ENCODE measurements at places on chromosomes 1 and 21.
A peak's percentile ranks its signal among the peaks of the same experiment; 100 is the strongest.

- no peak for DNase-seq
Observed at GRCh38 chr1:188489336-188490112, 1660.8 kb downstream of the PLA2G4A start.

- DNase-seq, result peak; percentile 65
Observed at GRCh38 chr1:62439652-62440371, 3.0 kb downstream of the USP1 start.

- DNase-seq, result no peak
Observed at GRCh38 chr1:240635466-240636256, 23.7 kb upstream of the GREM2 start.

DNA sequence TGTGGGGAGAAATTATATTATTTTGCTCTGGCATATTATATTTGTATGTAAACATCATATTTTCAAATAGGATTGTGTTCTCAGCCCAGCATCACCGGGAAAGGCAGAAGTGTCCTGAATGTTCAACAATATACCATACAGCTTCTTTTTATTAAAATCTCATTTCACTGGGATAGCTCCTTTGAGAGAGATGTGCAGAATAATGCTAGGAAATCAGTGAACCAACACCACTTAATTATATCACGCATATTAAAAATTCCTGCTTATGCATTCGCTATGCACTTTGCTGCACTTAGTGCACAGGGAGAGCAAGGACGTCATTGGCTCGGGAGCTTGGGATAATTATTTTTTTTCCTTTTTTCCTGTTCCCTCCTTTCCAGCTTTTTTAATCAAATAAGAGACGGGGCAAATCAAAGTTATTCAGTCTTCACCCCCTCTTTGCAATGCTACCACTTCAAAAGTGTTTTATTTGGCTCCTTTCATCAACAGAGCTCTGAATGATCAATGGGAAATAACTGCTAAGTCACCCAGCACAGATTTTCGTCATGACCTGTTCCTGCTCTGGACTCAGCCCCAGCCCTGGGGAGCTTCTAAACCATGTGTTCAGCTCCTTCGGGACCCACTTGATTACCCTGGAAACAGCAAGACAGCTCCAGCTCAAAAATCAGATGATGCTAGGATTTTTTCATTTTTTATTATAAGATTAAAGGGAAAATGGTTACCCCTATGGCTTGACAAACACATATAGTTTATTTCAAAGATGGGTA, 165.5 kb upstream of the DUSP10 start:
- DNase-seq, result no peak

GRCh38 chr21:45972353-45972715, 9.2 kb upstream of the COL6A1 start:
- DNase-seq, result no peak

GRCh38 chr1:165695031-165695430, 3.3 kb downstream of the ALDH9A1 start:
- DNase-seq, result no peak

GRCh38 chr1:203328714-203329122, 22.2 kb downstream of the FMOD start:
- no peak for DNase-seq

DNA sequence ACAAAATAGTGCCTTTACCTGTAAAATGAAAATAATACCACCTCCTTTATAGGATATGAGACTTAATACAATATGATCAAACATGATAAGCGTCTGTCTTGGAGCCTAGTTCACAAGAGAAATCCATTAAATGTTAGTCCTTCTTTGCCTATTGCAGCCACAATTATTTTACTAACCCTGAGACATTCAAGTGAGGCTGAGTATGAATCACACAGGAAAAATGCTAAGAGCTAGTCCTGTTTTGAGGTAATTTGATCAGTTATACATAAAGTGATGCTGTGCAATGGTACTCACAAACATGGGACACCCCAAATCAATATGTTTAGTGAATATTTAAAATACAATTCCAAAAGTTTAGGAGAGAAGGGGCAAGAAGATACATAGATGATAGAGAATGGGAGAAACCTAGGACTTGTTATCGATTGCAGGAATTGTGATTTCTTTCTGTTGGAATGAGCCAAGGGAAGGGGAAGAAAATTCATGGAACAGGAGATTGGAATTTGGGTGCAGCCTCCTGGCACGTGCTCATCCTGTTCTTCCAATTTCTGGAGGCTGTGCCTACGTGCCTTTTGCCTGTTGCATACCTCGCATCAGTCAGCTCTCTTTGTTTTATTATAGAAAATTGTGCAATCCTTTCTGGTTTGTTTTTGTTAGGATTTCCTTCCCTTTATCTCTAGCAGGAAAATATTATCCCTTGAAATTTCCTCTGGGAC, 39.9 kb upstream of the BACH1 start:
- no peak for DNase-seq

DNA sequence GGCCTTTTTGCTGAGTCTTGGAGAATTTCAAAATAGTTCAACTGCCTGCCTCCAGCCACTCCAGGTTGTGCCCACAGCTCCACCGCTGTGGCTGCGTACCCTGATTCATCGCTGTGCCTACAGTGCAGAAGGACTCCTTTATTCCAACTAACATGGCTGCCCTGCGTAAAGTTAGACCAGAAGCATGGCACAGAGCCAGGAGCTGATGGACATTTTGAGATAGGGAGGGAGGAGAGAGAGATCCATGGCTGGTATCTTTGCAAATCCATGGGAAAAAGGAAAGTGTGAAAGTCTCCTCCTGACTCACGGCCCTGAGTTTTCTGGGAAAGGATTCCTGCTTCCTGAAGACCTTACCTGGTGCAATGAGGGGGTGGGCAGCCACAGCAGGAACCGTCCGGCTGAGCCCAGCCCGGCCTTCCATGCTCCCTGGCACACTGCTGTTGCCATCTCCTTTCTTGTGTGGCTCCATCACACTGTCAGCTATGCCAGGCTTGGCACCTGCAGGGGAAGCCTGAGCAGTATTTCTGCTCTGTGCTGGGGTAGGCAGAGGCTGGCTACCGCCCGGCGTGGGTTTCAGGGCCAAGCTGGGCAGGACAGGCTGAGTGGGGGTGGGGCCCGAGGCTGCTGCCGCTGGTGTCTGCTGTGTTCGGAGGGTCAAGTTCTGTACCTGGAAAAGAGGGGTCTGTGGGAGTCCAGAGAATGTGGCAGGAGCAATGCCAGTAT, 46.0 kb upstream of the A3GALT2 start:
- DNase-seq, result no peak

- no peak for DNase-seq
Observed at GRCh38 chr1:153794624-153795329, 19.6 kb downstream of the SLC27A3 start.

DNA sequence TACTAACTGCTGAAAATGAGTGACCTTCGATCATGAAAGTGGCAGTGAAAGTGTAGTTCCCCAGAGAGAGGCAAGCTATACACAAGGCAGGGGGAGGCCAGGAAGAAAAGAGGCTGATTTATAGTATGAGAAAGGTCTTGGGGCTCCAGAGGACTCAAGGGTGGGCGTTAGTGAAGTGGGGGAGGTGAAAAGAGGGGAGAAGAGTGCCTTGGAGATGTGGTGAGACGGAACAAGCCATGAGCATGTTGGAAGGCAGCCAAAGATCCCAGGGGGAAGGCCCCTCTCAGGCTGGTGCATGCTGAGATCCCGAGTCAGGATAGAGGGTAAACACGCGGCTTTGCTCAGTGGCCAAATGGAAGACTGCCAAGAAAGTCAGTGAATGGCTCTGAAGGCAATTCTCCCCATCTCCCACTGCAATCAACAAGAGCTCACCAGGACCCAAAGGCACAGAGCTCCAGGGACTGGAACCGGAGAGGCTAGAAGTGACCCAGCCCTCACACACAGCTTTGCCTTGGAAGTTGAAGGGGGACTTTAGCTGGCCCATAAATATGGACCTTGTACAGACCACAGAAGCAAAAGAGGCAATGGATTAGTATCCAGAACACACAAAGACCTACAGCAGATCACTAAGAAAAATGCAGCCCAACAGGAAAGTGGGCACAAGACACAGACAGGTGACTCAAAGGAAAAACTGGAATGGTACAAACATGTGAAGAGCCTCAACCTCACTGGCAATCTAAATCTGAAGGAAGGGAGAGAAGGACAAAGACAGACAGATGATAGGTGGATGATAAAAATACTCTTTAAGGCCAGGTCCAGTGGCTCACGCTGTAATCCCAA, 49.6 kb downstream of the HSF2BP start:
- DNase-seq, result no peak

GRCh38 chr1:154306151-154306550, 14.7 kb upstream of the AQP10 start:
- DNase-seq, result no peak

GRCh38 chr21:46545363-46545762, 59.5 kb downstream of the S100B start:
- DNase-seq, result no peak

- peak; percentile 14 for DNase-seq
Observed at GRCh38 chr1:21290546-21290944, 282 bp upstream of the ECE1 start.

GRCh38 chr1:47533793-47534328, 96.0 kb downstream of the FOXD2 start:
- DNase-seq, result no peak

DNA sequence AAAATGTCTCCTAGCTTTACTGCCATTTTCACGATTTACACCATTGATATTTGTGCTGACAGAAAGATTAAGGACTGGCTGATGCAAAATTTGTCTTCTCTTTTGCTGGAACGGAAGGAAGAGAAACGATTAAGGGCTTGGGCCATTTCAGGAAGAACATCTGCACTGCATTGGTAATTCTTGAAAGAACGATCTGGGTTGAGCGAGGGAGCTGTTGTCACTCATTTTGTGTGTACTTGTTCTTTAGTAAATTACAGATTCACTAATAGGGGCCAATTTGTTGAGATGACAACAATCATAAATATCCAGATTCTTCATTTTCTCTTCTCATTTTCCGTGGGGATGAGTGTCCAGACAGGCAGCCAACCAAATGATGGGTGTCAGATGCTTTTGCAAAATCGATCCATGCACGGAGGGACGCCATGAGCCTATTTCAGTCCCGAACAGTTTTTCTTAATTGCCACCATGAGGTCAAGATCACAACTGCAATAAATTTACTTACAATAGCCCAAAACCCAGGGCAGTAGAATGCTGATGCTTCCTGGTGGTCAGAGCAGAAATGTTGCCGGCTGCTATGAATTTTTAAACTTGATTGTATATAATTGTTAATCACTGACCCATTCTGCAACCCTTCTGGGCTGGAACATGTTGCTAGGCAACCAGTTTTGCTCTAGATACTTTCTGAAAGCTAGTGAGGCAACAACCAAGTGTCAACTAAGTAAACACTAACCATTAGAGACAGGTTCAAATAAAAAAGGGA, 132.4 kb upstream of the TIAM1 start:
- DNase-seq, result no peak

- no peak for DNase-seq
Observed at GRCh38 chr1:81511281-81511680, 289.5 kb upstream of the ADGRL2 start.

DNA sequence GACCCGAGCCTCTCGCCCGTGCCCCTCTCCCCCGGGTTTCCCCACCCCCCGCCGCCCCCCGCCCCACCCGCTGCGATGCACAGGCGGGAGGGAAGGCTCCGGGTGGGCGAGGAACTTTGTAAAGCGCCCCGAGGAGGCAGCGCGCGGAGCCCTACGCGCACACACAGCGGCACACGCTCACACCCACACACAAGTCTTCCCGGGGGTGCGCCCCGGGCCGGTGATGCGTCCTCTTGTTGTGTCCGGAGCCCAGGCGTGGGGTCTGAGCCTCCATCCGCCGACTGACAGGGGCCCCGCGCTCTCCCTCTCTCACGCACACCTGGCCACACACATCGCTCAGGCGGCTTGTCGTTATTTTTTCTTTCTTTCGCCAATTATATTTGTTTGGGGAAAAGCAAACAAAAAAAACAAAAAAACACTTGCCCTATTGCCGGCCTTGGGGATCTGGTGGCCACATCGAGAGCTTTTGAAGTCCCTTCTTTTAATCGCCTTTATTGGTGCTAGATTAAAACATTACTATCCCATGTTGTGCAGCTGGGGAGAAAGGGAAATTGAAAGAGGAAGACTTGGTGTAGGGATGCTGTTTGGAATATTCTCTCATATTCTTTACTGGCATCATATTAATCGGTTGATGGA, 770 bp downstream of the NTNG1 start:
- no peak for DNase-seq

- no peak for DNase-seq
Observed at GRCh38 chr1:108862698-108863477, 6.0 kb upstream of the AKNAD1 start.

- DNase-seq, result peak; percentile 88
Observed at GRCh38 chr1:181149326-181150125, 61.0 kb downstream of the IER5 start.

DNA sequence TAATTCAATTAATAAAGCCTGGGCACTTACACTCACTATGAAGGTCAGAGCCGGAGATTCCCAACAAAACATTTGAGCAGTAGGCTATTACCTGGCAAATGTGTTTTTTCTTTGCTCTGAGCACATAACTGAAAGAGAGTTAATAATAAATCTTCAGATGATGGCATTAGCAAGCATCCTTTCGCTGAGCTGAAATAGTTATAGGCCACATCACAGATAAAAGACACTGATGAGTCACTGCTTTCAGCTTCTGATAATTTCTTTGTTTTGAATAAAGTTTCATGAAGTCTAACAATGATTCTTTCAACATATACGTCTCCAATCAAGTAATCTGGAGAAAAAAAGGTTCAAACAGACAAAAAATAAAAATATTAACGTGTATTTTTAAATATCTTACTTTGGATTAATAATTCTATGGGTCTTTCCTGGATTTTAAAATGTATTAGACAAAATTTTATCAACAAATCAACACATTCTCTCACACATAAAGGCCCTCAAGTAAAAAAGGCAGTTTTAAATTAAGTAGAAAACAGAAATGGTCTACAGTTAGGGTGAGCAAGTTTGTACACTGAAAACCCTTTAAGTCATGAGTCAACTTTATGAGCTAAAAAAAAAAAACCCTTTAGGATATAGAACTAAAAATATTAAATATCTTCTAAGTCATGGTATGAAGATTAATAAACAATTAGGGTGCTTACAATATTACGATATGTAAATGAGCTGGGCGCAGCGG, 33.1 kb downstream of the LTN1 start:
- DNase-seq, result no peak

DNA sequence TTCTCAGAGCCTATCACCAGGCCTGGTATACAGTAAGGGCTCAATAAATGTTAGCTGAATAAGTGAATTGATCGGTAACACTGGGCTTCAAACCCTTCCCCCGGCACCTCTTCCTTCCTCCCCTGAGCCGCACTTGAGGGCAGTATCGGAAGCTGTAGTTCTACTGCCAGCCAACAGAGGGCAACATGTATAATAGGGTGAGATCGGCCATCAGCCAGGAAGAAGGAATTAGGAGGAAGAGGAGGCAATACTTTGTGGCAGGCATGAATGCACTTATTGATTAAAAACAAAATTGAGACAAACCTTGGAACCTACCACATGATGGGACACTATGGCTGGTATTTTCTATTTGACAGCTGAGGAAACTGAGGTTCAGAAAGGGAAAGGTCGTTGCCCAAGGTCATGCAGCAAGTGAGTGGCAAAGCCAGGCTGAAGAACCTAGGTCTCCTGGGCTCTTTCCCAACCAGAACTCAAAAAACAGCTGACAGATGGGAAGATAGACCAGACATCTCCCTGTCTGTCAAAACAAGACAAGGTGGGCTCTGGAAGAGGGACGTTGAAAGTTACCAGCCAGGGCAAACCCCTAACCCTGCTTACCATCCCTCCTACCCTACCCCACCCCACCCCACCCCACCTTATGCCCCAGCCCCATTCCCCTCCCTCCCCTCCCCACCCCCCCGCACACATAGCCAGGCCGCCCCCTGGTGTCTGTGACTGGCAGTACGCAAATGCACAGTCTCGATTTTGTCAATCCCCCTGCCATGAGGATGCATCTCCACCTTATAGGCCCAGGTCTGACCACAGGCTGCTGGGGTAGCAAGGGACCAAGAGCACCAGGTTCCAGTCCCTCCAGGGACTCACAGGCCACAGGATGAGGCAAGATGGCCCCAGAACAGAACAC, 107.3 kb upstream of the RUNX3 start:
- DNase-seq, result peak; percentile 85

Data from activated CD4-positive, alpha-beta T cell treated with anti-CD3 and anti-CD28 coated beads, Interleukin-10, Interleukin-2, amounts not matched to agents 100 ng/mL and 50 ng/mL, durations not matched to agents 16 hours and 8 hours (primary cell).